ENCODE measurements at places on chromosomes 7 and 10.
A peak's percentile ranks its signal among the peaks of the same experiment; 100 is the strongest.

DNA sequence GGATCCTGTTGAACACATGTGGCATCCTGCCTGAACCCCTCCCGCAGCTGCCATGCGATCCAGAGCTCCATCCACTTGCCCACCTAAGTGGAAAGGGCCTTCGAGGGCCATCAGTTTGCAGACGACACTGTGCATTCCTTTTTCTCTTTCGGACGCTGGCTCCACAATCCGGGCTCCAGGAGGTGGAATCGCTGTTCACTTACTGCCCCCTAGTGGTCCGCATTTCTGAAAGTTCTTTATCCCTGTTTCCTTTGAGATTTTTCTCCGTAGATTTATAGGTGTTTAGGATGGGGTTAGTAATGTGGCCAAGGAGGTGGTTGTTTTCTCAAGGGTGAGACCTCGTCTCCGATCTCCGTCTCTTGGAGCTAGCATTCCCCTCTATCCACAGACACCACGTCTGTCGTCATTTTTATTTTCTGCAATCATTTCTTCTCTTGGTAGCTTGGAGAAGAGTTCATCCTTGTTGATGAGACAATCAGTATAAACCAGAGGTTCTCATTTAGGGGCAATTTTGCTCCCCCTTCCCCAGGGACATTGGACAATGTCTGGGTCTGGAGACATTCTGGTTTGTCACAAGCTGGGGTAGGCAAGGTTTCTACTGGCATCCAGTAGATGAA lies 204.6 kb downstream of the ARHGAP21 start:
- DNase-seq, result peak; percentile 43

DNA sequence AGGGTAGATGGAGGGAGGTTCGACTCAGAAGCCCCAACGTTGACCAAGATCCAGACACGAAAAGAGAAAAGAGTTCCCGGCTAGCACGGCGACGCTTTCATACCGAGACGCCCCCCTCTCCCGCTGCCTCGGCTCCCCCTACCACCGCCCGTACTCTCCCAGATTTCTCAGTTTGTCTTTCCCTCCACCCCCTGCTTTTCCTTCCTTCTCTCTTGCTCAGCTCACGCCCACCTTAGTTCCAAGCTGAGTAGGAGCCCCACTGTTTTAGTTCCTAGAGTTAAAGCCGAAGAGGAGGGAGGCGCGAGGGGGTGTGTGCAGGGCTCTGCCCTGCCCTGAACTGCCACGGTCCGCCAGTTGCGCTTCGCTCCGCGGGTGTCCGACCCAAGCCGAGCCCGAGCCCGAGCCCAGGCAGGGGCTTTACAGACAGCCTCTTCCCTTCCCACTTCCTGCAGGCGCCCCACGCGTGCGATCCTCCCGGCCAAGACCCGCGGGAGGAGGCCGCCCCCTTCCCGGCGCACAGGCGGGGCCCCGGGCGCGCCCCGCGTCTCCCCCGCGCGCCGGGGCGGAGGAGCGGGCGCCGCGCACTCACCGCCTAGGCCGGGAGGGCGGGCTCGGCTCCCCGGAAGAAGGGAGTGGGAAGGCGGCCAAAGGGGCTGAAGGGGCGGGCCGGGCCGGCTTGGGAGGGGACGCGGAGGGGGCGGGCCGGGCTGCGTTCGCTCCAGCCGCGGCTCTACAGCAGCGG lies at the start of gene EPHB6:
Gene EPHB6, plus strand, starts transcription at position 705 of the 742 bp plus-strand sequence. CDS start 8,152 bp downstream, outside the sequence.
- no peak for DNase-seq

- peak; percentile 2 for DNase-seq
Observed at GRCh38 chr7:150753826-150754603, 16.8 kb downstream of the GIMAP5 start.

DNA sequence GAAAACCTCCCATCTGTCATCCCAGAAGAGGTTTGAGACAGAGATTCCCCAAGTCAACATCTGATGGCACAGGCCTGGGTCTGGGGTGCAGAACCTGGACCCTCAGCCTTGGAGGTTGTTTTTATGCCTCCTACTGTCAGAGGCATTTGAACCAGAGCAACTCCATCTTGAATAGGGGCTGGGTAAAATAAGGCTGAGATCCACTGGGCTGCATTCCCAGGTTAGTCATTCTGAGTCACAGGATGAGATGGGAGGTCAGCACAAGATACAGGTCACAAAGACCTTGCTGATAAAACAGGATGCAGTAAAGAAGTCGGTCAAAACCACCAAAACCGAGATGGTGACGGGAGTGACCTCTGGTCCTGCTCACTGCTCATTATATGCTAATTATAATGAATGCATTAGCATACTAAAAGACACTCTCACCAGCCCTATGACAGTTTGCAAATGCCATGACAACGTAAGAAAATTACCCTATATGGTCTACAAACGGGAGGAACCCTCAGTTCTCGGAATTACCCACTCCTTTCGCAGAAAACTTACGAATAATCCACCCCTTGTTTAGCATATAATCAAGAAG lies 92.0 kb downstream of the ITGA8 start:
- peak; percentile 16 for DNase-seq

- DNase-seq, result no peak
Observed at GRCh38 chr10:20630092-20630643, 266.9 kb downstream of the NEBL start.

DNA sequence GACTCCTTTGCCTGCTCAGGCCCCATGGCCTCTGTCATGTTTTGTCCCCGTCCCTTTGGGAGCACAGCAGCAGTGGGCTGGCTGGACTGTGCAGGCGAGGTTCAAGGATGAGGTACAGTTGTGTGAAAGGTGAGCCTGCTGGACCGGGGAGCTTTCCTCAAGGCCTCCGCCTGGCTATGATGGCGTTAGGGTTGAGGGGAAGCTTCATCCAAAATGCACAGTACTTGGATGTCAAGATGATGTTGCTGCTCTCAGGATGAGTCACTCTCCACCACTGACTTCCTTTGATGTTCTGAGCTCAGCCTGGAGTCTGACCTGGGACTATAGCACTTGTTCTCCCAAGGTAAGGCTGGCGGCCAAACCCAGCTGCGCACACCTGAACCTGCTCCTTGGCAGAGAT lies 152.7 kb upstream of the SHH start:
- no peak for DNase-seq

DNA sequence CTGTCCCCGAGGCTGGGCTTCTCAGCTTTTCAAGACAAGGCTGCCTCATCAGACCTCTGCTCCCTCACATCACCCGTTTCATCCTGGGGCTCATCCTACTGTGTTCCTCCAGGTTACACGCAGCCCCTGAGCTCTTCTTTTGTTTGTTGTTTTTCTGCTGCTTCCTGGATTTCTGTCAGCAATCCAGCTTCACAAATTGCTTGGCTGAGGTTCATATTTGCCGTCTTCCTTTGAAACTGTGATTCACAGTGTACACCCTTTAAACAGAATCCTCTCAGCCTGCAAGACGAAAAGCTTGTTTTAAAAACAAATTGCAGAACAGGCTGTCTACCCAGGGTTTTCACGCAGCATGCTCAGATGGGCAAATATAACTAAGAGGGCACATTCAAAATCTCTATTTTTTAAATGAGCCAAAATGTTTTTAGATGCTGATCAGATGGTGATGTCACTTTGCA lies 39.1 kb upstream of the PARD3 start:
- peak; percentile 60 for DNase-seq

DNA sequence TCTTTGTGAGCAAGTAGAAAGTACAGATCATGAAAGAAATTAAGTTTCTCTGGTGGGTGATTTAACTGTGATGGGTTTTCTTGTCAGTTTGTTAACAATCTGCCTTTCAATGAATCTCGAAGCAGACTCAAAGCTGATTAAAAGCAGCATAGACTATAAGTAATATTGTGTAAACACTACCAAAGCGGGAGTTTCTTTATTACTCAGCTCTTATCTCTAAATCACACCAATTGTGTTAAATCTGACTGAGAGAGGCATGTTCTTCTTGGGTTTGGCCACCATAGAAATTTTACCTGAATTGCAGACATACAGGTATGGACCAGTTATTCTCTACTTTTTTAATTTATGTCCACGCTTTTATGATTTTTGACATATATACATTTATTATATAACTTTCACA lies 65.2 kb downstream of the DKK1 start:
- DNase-seq, result no peak

- peak; percentile 76 for DNase-seq
Observed at GRCh38 chr10:5563991-5564536, 39.3 kb downstream of the CALML3 start.

DNA sequence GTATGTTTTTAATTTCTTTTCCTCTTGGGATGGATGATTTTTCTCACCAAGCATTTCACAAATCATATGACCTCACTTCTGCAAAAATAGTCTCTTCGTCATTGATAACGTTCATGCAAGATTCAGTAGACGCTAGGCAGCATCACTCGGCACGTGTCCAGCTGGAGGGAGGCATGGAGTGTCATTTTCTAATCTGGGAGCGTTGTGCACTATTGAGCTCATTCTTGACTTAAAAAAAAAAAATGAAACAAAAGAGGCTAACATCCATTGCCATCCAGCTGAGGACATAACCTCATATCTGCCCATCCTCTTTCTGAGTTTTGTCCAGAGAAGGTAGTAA lies 56.2 kb downstream of the COL17A1 start:
- no peak for DNase-seq

GRCh38 chr7:260441-261281 lies 29.3 kb upstream of the FOXL3 start:
- DNase-seq, result no peak

DNA sequence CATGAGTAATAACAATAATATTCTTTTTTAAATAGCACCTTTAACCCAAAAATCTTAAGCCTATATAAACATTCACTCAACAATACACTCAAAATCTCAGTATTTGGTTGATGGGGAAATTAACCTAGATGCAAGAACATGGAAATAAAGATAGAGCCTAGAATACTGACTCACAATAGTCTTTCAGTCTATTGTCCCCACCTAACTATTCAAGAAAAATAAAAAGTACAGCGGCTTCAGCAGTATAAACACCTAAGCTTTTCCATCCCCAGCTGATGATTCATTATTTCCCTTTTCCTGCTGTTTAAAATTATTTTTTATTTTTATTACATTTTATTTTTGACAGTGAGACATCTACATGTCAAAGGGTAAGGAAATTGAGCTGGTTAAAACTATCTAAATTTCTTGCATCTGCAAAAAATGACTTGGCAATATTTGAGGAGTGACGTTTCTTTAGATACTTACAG lies 201.4 kb downstream of the FZD1 start:
- DNase-seq, result no peak

DNA sequence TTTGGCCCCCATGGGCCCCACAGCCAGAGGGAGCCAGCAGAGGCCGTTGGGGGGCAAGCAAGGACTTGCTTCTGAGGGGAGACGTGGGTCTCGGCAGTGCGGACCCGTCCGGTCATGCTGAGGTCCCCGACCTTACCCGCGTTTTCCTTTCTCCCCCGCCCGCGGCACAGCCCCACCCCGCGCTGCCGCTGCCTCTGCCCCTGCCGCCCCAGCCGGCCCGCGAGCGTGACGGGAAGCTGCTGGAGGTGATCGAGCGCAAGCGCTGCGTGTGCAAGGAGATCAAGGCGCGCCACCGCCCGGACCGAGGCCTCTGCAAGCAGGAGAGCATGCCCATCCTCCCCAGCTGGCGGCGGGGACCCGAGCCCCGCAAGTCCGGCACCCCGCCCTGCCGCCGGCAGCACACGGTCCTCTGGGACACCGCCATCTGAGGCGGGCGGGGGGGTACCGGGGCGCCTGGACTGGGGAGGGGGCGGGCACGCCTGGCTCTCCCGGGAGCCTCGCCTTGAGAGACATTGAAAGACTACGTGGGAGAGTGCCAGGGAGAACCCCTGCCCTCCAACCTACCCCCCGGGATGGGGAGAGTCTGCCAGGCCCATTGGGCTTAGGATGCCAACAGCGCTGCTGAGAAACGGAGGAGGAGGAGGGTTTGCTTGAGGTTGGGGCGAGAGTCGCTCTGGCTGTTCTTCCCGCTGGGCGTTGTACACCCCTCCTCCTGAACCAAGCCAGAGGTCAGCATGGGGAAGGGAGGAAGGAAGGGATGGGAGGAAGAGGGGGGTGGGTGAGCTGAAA lies 9.9 kb downstream of the NYAP1 start:
- no peak for DNase-seq

DNA sequence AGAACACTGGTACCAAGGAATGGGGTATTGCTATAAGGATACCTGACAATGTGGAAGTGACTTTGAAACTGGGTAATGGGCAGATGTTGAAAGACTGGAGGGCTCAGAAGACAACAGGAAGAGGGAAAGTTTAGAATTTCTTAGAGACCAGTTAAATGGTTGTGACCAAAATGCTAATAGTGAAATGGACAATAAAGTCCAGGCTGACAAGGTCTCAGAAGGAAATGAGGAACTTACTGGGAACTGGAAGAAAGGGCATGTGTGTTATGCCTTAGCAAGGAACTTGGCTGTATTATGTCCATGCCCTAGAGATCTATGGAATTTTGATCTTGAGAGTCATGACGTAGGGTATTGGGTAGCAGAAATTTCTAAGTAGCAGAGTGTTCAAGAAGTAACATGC lies 38.0 kb downstream of the FAM149B1 start:
- DNase-seq, result no peak

DNA sequence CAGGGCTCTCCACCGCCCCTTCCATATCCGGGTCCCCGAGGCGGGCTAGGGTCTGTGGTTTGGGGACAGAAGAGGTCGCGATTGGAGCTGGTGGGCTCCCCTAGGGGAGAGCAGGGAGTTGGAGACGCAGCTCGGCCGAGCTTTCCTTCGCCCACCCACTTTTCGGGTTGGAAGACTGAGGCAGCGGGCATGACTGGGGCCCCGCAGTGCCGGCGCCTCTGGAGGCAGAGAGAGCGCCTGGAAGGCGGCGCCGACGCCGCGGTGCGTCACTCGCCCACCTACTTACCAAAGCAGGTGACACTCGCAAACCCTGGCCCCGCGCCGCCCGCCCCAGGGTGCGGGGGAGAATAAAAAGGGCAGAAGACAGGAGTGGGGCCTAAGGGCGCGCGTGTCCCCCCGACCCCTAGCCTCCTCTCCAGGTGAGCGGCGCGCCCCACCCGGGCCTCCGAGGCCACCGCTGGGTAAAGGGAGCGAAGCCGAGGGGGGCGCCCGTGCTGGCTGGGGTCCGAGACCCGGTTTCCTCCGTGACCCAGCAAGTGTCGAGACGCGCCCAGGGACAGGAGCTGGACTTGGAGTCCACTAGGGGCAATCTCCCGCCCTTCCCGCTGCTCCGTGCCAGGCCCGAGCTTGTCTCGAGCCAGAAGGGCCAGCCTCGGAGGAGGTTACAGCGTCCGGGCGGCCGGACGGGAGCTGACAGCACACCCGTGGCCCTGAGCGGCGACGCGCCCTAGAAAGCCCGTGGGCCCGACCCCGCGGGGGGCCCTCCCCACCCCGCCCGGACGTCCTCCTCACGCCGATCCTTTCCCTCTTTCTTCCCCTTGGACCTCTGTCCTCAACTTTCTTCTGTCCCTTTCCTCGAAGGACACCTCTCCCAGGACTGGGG lies 34.4 kb upstream of the GRID1 start:
- peak; percentile 20 for DNase-seq

DNA sequence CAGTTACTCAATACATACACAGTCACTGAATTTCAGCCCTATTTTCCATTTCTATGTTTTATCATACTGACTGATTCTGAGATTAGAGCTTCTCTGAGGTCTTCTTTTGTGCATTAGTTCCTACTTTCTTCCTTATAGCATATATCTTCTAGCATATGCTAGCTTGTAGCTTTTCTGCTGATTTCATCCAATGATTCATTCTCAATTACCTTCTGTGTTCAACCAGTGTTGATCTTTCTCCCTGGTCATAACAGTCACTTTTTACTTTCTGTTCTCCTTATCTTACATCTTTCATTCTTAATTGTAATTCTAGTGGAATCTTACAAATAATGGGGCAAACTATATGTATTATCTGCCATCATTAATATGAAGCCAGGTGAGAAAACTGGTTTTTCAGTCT lies 159.5 kb upstream of the HGF start:
- DNase-seq, result peak; percentile 28

All from HFFc6 (cell line).